Activated naive CD8-positive, alpha-beta T cell treated with anti-CD3 and anti-CD28 coated beads, Interleukin-2, amount 50 U/mL, for 24 hours (primary cell): ENCODE measurements at places on chromosomes 13 and 19.

GRCh38 chr19:38580080-38580479 lies 37.7 kb downstream of the MAP4K1 start:
- DNase-seq: no peak

GRCh38 chr13:113577881-113578435 lies 6.6 kb upstream of the TFDP1 start:
- DNase-seq: no peak

- no peak for DNase-seq
These were observed 15.4 kb upstream of the TMEM255B start for GRCh38 chr13:113743366-113744195.

DNA sequence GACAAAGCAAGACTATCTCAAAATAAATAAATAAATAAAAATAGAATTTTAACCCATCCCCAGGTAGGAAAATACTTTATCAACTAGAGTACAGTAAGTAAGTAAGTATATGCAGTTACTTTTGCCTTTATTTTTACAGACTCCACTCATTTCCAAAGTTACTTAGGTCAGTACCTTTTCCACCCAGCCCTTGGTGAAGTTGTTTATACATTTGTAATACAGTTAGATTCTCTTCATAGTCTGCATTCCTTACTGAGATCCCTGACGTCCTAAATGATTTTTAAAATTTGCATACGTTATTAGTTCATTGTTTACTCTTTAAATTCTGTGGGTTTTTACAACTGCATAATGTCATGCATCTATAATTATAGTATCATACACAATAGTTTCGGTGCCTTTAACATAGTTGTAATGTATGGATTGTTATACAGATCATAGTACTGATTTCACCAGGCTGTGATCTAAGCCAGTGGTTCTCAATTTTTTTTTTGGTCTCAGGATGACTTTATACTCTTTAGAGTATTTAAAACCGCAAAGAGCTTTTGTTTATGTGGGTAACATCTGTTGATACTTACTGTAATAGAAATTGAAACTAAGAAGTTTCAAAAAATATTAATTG lies 10.4 kb downstream of the SETDB2 start:
- no peak for DNase-seq

DNA sequence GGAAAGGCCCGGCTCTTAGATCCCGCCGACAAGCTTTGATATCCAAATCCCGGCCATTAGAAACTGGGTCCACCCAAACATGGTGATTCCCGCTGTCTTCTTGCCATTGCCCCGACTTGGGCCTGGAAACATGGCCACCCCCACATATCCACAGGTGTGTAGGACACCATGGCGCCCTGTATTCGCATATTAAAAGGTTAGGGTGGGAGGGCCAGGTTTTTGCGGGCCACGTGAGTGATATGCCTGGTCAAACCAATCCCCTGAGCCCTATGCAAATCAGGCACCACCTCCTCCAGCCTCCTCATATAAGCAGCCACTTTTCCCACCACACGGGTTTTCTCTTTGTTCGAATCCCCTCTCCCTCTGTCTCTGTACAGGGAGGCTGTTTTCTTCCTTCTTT lies 766.4 kb downstream of the UQCRFS1 start:
- no peak for DNase-seq

- DNase-seq: no peak
These were observed 905.0 kb downstream of the UQCRFS1 start for GRCh38 chr19:28307963-28308362.

DNA sequence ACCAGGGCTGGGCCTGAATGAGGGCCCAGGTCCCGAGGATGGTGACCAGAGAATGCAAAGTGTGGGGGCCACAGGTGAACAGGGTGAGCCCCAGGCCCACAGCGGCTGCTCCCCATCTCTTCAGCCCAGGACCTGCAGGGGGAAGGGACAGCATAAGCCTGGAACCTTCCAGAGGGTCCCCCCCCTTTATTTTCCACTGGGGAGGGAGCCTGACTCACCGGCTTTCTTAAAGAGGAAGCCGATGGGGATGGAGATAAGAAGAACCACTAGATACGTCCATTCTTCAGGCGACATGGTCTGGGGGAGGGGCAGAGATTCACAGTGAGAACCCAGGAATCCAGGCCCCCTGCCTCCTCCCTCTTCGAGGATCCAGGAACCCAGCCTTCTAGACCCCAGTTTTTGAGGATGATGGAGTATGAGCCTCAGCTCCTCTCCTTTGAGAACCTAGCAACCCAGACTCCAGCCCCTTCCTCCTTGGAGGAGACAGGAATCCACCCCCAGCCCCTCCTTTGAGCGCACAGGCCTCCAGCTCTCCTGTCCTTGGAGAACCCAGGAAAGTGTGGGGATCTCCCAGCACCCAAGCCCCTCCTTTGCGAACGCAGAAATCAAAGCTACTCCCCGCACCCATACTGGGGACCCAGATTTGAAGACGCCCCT lies 1.0 kb downstream of the MBOAT7 start:
- DNase-seq: peak; percentile 65

GRCh38 chr13:75236774-75237173 lies 245.2 kb downstream of the TBC1D4 start:
- no peak for DNase-seq

GRCh38 chr13:79614250-79614918 lies 133.4 kb downstream of the NDFIP2 start:
- no peak for DNase-seq
